Activated CD4-positive, alpha-beta T cell treated with anti-CD3 and anti-CD28 coated beads for 48 hours (primary cell): ENCODE measurements at places on chromosomes 13 and 19.

DNA sequence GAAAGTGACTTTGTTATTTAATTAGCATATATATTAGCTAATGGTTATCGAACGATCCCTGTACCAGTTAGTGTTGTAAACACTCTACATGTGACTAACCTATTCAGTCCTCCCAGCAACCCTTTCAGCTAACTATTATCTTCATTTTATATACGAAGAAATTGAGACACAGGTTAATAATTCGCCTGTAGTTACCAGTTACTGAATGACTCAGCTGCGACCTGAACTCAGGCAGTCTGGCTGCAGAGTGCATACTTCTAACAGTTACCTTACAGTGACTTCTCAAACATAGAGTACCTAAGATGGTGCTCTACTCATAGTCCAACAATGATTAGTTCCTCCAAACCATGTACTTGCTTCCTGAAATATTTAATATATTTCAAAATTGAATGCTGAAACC, 117.7 kb downstream of the FNDC3A start:
- no peak for DNase-seq

DNA sequence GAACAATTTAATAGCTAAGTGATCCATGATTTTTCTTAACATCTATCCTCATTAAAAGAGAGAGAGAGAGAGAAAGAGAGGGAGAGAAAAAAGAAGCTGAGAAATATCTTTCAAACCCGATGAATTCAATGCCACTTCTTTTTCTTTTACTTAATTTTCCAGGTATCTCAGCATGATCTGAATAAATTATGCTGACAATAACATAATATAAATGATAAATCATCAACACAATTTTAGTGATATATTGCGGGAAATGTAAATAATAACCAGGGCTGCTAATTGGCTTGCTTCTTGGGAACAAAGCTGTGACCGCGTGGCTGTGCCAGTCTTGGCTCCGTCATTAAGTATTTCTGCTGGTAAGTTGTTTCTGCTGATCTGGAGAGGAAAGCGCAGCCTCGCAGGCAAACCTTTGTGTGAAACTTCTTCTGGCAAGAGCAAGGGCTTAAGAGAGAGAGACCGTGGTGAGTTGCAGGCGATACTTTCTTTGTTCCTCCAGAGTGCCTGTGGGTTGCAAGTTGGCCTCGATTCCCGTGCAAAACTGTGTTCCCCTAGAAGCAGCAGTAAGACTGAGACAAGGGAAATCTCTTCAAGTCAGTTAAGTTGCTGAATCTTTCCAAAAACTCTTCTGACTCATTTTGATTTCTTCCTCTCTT, 489.1 kb upstream of the TSHZ3 start:
- DNase-seq = no peak

- DNase-seq = no peak
Measured at GRCh38 chr19:46783670-46784069, 4.7 kb downstream of the SLC1A5 start.

GRCh38 chr13:113646376-113646775, 11.6 kb downstream of the ATP4B start:
- DNase-seq = no peak

- DNase-seq = no peak
Measured at GRCh38 chr13:68850160-68850559, 1257.5 kb upstream of the ATXN8OS start.

DNA sequence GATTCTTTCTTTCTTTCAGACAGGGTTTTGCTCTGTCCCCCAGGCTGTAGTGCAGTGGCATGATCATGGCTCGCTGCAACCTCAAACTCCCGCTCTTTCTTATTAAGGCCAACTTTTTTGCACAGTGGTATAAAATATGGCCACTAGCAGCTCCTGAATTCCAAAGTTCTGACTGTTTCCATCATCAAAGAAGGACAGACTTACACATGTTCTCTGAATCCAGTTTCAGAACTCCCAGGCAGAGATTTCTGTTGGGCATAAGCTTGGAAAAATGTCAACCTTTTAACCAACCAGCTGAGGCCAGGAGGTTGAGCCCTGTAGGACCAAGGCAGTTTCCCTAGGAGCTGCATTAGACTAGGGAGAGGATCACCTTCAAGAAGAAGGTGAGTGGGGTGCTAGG, 184.1 kb downstream of the HS6ST3 start:
- no peak for DNase-seq

DNA sequence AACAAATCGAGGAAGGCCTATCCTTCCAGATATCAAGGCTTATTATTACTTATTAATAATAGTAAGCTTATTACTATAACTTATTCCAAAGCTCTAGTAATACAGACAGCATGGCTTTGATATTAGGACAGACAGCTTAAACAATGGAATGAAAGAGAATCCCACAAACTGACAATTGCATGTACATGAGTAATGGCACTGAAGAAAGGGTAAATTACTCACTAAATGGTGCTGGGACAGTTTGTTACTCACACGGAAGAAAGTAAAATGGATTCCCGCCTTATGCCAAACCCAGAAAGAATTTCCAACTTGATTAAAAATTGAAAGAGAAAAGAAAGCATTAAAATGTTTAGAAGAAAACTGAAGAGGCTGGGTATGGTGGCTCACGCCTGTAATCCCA, 60.3 kb downstream of the MIPEP start:
- no peak for DNase-seq

- peak; percentile 88 for DNase-seq
Measured at GRCh38 chr19:56367829-56368711, 25.3 kb downstream of the ZNF582 start.

- no peak for DNase-seq
Measured at GRCh38 chr19:2609389-2610116, 92.9 kb downstream of the GNG7 start.

DNA sequence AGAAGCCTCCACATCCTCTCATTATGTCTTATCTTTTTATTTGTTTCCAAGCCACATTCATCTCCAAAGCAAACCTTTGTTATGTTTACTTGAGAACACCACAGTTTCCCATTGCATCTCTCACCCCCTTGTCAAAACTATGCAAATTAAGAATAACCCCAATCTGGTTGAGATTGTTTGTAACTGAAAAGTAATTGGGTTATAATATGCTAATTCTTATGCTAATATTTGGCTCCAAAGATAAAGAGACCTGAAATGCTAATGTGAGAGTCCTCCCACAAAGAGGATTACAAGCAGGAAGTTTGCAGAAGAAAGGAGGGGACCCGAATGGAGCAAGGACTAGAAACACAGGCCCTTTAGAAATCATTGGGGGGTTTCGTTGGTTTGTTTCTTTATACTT, 92.9 kb upstream of the UBL3 start:
- no peak for DNase-seq

DNA sequence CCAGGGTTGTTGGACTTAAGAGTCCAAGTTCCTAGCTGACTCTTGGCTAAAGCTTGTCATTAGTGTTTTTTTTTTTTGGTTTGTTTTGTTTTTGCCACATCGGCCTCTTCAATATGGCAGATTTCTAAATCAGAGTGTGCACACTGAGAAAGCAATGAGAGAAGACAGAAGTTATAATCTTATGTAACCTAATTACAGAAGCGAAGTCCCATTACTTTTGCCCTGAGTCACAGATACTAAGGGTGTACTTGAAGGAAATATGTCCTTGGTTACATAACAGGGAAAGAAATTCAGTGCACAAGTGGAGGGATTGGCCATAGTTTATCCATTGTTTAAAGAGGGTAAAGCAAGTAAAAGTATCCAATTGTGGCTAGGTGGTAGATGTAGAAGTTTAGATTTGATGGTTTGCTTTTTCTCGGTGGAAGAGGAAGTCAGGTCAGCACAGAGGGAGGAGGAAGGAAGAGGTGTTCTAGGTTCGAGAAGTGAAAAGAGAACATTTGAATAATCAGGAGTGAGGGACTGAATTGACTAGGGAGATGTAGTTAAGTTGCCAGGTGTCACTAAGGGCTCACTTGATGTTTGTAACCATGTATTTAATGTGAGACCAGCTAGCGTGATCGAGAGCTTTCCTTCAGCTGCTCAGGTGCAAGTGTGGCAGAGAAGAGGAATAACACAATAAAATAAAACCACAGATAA, 12.2 kb downstream of the GTF2F2 start:
- no peak for DNase-seq

DNA sequence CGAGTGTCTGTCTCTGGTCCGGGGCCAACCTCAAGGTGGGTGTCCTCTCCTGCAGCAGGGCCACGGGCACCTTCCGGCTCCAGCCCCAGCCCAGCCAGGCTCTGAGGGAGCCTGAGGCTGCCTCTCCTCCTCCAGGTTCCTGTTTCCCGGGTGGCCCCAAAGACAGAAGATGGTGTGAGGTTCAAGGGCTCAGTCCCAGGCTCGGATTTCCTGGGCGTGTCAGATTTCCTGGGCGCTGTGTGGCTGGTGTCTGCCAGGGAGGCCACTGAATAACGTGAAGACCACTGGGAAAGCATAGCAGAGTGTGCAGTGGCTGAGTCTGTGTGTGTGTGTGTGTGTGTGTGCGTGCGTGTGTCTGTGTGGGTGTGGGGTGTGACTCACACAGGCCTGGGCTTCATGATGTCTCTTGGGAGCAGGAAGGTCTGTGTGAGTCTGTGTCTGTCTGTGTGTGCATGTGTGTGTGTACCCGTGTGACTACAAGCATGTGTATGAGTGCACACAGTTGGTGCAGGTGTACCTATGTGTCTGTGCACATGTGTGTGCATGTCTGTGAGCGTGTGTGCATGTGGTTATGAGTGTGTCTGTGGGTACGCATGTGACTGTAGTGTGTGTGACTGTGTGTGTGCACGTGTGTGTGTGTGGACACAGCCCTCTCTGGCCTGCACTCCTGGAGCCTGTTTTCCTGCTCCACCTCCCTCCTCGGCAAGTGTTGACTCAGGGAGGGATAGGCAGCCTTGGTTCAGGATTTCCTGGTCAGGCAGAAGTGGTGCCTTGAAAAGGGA, 28.3 kb downstream of the CEBPA start:
- DNase-seq = peak; percentile 67

DNA sequence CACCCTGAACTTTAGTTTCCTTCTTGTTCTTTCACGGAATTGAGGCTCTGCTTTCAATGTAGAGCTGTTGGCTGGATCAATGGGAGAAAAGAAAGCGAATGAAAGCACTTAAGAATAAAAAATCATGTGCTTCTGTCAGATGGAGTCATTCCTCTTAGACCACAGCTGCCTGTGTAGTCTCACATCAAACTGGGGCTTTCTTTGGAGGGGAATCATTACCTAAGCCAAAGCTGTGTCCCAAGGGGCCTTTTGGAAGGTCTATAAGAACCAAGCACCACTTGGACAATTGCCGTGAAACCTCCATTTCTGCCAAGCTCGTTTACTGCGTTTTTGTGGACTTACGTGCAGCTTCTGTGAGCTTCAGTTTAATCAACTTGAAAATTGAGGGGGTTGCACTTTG, 44.2 kb upstream of the RNF113B start:
- no peak for DNase-seq

DNA sequence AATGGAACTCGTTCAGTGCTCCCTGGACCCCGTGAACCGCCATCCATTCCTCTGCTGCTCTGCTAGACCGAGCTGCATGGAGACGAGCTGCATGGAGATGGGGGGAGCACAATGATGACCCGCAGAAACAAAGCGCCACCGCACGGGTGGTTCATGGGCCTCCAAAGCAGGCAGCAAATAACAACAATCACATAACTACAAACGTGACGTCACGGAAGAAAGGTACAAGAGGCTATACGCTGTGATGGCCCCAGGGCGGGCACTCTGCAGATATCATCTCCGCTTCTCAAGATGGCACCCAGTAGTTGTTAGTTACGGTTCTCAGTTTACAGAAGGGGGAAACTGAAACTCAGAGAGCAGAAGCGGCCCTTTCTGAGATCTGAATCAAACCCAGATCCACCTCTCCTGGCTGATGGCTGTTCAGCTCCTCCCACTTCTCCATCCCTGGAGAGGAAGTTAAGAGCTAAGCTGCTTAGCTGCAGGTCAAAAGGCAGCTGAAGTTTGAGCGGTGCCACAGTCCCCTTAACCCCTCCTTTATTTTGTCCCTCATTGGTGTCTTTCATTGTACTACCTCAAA, 1.7 kb downstream of the ATP13A1 start:
- peak; percentile 57 for DNase-seq

- peak; percentile 79 for DNase-seq
Measured at GRCh38 chr19:29587518-29587986, 18.5 kb upstream of the POP4 start.

- no peak for DNase-seq
Measured at GRCh38 chr13:109604894-109605293, 181.5 kb downstream of the IRS2 start.

DNA sequence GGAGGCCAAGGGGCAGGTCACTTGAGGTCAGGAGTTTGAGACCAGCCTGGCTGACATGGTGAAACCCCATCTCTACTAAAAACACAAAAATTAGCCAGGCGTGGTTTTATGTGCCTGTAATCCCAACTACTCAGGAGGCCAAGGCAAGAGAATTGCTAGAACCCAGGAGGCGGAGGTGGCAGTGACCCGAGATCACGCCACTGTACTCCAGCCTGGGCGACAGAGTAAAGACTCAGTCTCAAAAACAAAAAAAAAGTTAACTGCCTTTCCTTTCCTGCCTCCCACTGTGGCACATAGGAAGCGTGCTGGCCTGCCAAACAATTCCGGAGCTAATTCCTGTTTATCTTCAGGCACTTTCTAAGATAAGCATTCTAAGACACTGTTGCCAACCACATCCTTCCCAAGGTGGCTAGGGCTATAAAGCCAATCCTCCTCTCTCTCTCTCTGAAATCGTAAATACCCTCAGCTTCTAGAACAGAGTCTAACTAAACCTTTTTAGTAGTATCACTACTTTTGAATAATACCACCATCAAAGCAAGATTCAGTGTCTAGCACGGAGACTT, 21.6 kb downstream of the SLC25A30 start:
- DNase-seq = peak; percentile 12

- DNase-seq = no peak
Measured at GRCh38 chr13:113902986-113903775, 39.3 kb upstream of the GAS6 start.

DNA sequence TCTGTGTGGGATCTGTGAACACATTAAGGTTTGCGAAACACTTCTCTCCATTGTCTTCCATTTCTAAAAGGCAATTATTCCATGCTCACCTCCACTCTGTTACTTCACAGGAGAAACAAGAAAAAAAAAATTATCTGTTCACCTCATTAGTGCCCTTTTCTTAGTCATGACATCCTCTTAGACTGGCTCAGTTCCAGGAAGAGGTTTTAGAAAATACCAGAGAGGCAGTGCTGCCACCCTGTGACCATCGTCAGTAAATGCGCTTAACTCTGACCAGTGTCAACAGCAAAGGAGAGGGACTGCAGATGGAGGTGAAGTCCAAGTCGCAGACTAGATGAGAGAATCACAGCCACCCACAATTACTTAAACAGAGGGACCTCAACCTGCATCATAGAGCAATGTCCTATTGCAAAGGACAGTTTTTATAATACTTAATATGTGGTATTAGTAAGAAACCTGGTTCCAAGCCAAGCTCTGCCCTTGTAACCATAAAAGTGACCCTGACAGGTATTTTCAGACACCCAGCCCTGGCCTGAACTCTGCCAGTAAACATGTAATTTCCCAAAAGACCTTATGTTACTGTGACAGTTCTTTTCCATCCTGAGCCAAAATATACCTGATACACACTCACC, 19.4 kb downstream of the CEACAM21 start:
- DNase-seq = peak; percentile 76

GRCh38 chr19:38869836-38870607, 8.1 kb downstream of the RINL start:
- peak; percentile 95 for DNase-seq

- no peak for DNase-seq
Measured at GRCh38 chr13:113955235-113955634, 18.6 kb downstream of the C13orf46 start.
